NCI-H1436 treated with DMSO at 0.1 percent for 48 hours (cell line): ENCODE measurements at places on chromosomes 12 and 14.

DNA sequence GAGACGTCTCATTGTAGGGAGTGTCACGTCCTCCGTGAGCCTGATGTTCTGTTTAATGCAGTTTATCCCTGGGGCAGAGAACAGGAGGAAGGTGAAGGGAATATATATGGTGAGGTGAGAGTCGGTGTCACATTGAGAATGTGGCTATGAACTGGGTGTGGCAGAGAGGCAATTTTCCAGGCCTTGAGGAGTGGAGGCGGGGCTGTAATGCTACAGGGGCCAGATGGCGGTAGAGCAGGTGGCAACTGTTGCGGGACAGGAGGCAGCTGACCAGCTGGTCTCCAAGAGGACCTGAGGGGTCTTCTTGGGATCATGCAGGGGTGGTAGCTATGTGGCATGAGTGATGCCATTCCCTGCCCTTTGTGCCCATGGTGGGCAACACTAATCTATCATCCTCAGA lies 59.6 kb downstream of the CACNA1C start:
- no peak for DNase-seq

DNA sequence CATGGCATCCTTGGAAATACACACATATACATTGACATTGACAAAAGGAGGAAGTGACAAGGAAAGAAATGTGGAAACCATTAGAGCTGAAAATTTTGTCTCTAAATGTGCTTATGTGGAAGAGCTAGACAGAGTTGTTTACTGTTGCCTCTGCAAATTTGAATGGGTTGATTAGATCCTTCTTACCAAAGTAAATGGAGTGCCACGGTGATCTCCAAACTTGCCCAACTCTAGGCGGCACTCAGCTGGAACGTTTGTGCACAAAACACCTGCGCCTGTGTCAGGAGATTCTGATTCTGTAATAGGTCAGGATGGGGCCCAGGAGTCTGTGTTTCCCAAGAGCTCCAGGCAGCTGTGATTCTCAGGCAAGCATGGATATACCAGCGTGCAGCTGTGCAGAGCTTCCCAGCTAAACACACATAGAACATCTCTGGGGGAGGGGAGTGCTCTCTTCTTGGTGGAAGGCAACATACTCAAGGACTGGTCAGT lies 77.8 kb upstream of the BDKRB2 start:
- no peak for DNase-seq

DNA sequence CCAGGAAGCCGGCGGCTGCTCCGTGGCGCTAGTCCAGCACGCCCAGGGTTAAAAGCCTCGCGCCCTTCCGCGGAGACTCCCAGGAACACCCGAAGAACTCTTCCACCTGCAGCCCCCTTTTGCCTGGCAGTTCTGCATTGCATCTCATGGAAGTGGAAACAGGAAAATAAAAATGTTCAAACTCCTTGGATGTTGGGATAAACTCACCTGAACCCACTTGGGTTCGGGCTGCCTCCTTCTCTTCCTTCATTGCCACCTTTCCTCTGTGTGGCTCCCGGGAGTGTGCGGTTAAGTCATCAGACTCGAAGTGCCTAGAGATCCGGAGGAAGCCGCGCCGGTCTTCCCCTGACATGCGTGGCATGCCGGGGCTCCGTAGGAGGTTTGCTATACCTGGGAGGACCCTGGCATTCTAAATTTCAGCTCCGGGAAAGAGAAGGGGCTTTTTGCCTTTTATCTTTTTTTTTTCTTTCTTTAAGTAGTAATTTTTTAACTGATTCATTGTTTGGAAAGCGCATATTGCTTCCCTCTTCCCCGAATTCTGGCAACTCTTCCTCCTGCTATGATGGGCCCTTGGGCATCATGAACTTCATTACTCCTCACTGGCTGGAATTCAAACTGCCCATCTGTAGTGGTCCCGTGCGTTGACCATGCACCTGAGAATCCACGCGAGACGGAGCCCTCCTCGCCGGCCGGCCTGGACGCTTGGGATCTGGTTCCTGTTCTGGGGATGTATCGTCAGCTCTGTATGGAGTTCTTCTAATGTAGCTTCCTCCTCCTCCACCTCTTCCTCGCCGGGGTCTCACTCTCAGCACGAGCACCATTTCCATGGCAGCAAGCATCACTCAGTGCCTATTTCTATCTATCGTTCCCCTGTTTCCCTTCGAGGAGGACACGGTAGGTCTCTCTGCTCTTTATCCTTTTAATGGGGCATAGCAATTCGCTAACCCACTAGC lies 931.4 kb downstream of the DIO2 start:
- no peak for DNase-seq

GRCh38 chr12:110102255-110102654 lies 21.9 kb upstream of the IFT81 start:
- no peak for DNase-seq

DNA sequence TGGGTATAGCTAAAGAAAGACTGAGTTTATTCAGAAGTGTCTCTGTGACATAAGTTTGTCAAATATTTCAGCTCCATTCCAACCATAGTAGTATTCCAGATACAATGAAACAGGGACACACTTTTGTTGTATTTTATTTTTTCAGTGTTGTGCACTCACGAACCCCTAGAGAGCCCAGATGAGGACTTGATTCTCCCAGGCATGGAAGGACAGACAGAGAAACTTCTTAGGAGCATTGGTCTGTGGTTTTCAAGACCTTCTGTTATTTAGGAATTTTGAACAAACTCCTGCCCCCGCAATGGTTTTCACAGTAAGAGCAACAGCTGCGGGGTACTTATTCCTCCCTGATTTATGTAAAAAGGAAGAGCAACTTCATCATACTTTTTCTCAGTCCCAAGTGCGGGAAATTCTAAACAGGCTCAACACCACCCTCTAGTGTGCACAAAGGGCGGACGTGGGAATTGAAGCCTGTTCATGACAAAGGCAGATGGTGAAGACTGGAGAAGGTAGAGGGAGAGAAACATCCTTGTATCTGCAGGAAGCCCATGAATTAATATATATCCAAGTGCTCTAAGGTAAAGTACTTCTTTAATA lies 147.6 kb downstream of the PAH start:
- no peak for DNase-seq
